Activated gamma-delta T cell (primary cell): ENCODE measurements at places on chromosomes 11 and 22.

- DNase-seq: no peak
Measured at GRCh38 chr11:9527481-9528135, 45.9 kb upstream of the WEE1 start.

DNA sequence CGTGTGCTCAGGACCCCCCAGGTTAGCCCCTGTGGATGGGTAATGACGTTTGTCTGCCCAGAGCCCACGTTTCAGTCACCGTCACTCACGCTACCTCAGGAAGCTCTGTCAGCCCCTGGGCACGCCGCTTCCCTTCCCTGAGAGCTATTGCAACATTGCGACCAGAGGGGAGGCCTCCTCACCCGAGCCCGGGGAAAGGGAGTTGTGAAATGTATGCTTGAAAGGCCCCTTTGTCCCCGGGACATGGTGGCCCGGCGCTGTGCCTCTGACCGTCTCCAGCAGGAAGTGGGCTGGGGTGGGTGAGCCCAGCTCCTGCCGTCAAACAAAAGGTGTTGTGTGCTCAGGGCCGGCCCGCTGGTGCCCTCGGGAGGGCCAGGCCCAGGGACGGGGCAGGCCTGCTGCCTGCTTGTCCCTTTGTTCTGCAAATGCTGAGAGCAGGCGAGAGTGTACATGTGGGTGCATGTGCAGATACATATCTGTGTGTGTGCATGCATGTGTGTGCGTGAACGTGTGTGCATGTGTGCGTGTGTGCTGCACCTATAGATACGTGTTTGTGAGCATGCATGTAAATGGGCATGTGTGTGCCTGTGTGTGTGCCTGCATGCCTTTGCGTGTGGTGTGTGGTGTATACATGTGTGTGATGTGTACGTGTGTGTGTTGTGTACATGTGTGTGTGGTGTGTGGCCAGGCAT lies 1125.0 kb downstream of the BRD1 start:
- no peak for DNase-seq

DNA sequence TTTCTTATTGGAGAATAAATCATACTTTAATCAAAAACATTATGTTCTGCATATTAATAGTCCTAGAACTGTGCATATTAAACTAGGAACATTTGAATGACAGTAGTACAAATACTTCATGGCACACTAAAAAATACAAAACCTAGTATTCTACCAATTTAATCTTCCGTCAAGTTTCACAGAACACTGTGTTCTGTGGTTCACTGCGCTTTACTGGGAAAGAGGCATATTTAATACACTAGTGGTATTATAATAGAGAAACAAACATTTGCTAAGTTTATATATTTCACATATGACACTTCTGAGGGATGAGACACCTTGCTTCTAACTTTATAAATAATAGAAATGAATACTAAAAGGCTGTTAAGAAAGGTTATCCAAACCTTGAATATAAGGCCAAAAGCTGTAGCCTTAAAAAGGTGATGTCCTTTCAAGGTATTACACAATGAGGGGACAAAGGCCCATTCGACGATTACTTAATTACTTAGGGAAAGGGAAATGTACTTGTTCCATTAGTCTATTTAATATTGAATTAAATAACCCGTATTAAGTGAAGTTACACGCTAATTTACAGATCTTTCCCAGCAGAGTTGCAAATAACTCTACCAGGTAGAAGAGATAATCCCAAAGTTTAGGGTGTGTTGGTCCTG lies 48.0 kb downstream of the NARS2 start:
- no peak for DNase-seq

DNA sequence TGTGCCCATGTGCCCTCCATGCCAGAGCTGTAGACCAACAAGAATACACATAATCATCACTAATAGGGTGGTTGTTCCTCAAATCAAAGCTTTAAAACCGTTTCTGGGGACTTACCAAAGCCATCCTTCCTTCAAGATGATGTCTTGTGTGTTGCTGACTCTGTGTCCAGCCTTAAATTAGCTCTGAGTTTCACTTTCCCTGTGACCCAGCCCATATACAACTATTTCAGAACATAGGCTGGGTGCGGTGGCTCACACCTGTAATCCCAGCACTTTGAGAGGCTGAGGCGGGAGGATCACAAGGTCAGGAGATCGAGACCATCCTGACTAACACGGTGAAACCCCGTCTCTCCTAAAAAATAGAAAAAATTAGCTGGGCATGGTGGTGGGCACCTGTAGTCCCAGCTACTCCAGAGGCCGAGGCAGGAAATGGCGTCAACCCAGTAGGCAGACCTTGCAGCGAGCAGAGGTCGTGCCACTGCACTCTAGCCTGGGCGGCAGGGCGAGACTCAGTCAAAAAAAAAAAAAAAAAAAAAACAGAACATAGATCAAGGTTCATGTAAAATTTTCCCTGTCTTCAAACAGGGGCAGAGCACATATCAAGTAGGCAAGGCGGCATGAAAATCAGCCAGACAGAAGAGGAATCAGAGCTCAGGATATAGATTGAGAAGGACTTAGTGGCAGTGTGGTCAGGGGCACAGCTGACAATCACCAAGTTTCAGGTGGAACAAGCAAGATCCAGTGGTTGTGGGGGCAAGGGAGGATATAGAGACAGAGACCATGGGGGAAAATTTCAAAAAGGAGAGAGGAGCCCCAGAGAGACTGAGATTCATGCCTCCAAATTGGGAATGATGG lies at the start of gene PLAAT2:
Gene PLAAT2 (minus strand): TSS at position 179 of the 855 bp plus-strand sequence. CDS start 55 bp downstream, at position 124.
- no peak for DNase-seq

DNA sequence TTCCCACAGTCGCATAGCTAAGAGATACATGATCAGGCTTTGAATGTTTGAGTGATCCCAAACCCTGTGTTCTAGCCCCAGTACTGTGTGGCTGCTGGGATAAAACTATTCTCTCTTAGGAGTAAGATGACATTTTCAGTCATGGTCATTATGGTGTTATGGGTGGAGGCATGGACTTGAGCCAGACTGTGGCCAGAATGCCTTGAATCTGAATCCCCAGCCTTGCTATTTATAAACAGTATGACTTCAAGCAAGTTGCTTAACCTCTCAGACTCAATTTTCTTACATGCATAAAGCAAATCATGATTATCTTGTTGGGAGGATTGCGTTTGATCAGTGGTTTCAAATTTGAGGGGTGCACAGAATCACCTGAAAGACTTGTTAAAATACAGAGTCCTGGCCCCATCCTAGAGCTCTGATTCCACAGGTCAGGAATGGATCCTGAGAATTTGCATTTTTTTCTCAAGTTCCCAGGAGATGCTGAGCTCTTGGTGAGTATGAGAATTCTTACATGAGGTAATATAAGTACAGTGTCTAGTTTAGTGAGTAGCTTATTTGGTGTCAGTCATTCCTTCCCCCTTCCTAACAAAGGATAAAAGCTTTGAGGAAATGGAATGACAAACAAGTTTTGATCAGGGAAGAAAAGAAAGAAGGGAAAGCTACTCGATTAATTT lies 571.7 kb downstream of the METTL15 start:
- no peak for DNase-seq

- no peak for DNase-seq
Measured at GRCh38 chr11:11524436-11525061, 97.3 kb downstream of the GALNT18 start.
